ENCODE measurements at places on chromosomes 2 and 18.

DNA sequence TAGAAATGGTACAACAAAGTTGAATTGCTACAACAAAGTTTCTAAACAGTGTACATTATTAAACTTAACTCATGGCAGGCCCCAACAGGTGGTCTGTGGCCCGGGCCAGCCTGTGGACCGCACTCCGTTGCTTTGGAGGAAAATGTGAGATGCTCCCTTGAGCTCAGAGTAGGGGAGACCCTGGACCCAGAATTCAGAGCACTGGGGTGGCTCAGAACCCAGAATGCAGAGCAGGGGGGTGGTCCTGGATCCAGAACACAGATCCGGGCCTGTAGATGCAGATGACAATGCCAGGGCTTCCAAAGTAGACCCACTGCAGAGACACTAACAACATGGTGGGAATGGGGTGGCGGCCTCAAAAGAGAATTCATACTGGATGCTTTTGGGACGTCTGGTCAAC lies 311.0 kb downstream of the NDUFA10 start:
- DNase-seq = no peak

DNA sequence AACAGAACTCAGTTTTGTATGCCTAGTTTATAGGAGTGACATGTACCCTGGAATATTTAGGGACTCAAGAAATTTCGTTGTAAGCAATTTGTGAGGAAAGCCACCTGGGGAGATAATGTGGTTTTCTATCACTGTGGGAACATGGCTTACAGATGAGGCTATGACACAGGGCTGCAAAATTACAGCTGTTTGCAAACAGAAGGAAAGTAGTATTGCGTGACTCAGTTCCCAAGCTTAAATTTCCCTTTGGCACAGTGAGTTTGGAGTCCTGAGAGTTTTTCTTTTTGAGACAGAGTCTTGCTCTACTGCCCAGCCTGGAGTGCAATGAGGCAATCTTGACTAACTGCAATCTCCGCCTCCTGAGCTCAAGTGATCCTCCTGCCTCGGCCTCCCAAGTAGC lies 149.8 kb downstream of the MYO5B start:
- no peak for DNase-seq

DNA sequence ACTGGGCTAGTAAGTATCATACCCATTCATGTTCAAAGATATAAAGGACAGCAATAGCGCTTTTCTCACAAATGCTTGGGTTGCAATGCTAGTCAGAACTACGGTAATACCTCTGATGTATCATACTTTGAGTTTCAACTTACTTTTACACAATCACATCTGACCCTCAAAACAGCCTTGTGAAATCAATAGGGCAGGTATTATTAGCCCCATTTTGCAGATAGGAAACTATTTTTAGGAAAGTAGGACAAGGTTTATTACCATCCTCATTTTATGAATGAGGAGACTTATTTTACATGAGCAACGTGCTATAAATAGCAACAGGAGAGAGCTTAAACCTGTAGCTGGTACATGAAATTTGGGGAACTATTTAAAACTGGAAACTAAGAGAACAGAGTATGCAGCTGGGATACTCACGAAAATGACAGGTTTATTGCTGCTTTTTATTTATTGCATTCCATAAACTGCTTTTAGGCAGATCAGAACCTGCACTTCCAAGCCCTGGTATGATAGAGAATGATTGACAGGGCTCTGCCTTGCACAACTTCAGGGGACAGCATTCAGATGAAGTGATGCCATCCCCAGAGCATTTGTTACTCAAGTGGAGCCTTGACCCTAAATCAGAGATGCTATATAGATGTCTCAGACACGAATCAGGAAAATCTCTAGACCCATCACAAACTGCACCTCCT lies 42.4 kb upstream of the PPM1B start:
- DNase-seq = no peak

DNA sequence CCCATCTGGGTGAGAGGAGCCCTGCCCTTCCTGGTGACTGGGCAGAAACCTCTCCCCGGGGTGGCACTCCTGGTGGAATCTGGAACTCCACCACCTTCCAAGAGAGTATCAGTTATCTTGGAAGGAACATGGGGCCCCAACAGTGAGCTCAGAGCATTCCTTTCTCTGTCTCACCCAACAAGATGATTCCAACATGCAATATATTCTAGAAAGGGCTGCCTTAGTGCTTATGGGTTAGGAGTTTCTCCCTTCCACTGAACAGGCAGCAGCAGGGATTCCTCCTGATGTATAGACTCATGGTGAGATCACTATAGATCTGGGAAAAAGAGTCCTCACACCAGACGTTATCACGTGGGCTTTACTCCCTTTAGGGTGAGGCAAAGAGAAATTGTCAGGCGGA lies 147.1 kb downstream of the COL4A4 start:
- DNase-seq = no peak

GRCh38 chr2:10864251-10864650 lies 47.5 kb upstream of the KCNF1 start:
- DNase-seq = no peak

DNA sequence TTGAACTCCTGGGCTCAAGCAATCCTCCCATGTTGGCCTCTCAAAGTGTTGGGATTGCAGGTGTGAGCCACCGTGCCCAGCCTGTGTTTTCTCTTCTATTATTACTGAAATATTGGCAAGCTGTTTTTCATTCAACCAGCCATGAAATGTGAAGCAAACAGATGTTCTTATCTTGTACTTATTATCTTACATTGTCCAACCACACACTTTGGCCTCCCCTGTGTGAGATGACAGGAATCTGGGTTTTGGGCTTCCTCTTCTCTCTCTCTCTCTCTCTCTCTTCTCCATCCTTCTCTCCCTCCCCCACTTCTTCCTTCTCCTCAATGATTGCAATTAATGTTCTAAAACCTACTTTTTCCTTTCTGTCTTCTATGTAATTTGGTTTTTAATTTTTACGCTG lies 33.1 kb downstream of the RAMP1 start:
- DNase-seq = no peak

DNA sequence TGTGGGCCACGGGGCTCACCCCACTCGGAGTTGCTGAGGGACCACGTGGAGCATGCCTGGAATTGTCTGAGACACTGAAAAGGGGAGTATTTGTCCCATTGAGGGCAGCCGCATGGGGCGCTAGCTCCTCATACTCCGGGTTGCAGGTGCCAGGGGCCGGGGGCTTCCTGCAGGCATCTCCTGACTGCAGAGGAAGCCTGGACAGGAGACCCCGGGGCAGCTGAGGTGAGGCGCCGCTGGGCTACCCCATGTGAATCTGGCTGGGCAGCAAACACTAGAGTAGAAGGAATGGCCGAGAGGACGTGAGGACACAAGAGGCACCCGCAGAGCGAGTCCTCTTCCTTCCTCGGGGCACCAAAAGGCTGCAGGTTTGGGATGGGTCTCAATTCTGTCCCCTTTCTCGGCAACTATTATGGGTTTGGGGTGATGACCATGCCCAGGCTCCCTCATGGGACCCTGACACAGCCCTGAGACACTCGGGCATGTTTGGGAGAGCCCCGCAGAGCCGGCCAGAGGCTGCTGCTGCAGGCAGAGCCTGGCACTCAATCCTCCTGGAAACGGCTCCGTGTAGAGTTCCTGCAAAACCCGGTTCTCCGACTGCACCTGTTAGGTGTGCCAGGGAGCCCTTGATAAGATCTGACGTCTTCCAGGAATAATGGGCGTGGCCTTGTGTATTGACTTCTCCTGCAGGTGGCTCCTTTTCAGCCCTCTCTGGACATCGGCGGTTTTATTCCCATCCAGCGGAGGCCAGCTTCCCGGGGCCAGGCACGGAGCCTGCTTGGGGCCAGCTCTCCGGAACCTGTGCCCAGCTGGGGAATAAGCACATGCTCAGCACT lies 77.0 kb downstream of the CTIF start:
- no peak for DNase-seq

- DNase-seq = no peak
Measured at GRCh38 chr18:76544511-76545345, 49.7 kb upstream of the ZNF516 start.

GRCh38 chr18:5166606-5167280 lies 30.3 kb downstream of the AKAIN1 start:
- no peak for DNase-seq

GRCh38 chr18:58223717-58224424 lies 179.8 kb downstream of the NEDD4L start:
- no peak for DNase-seq

DNA sequence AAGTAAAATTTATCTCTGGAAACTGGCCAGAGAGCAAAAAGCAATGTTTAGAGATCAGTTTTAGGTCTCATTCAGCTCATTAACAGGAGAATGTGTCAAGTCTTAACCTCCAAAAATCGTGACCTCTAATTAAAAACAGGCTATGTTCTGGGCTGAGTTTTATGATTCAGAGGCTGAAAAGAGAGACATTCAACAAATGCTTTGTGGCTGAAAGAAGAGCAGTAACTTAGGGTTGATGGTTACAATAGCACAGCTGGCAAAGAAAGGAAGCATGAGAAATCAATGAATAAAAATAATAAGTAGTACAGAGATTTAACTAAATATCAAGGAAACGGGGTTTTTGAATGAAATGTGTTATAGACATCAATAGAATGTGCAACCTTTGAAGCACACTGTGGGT lies 13.1 kb downstream of the TGIF1 start:
- no peak for DNase-seq

DNA sequence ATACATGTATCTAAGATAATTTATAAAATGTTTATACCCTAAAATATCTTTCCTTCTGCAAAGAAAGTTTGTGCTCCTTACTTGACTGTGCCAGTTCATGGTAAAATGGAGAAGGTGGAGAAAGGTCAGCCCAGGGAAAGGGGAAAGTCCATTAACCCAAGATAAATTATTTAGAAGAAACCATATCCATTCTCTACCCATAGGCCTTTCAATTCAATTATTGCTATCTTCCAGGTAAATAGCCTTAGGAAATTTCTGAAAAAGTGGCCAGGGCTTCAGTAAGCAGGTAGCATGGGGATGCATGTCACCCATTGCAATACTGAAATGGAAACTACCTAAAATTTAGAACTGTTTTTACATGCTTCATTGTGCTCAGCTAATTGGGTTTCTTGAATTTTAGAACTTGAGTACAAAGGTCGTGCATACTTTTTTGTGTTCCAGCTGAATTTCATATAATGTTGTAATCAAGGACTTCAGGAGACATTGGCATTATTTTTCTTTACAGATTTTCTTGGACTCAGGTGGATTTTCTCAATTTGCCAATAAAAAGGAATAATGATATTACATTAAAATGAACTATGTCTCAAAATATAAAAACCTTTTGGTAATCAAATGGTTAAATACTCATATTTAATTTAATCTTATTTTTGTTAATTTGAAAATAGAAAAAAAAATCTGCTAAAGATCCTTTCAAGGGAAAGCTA lies 124.9 kb downstream of the CSRNP3 start:
- DNase-seq = no peak

DNA sequence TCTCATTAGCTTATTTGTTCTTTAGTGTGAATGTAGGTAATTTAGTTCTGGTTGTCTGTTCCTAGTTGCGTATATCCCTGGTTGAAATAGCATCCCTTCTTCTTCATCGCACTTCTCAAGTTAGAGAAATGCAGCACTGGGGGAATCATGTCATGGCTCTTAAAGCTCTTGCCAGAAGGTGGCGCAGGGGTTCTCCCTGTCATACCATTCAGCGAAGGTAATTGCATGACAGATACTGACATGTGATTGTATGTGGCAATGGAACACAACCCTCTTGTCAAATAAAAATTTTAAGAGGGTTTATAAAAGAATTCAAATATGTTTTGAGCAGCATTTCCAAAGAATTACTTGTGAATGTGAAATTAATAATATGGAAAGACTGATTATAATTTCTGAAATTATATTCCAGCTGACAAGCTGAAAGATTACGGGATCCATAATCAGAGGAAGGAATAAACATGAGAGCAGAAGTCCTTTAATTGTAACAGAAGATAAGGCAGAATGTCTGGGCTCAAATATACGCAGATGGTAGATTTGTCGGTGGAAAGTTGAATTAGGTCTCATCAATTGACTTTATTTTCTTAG lies 411.7 kb downstream of the DSEL start:
- DNase-seq = no peak

DNA sequence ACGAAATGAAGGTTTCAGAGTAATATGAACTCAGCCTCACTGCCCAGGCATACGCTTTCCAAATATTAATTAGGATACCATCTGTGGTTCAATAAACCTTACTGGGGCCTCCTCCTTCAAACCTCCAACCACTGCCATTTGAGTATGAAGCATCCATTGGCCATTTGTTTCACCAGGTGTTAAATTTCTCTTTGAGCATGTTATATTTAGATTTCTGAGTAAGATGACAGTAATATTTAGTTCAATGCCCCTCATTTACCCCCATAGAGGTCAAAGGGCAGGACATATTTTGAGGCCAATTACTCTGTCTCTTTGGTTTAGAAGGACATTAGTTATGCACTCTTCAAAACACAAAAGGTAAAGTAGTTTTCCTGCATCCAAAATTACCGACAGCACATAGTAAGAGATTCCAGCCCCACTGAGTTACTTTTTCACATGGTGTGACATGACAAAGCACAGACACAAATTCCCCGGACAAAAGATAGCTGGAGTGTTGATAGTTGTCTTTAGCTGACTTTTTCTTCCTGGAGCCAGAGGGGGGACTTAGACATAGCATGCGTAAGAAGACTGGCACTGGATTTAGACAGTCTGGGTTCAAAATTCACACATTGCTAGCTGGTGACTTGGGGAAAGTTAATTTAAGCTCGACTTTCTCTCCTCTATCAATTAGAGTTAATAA lies 33.1 kb upstream of the LNPK start:
- no peak for DNase-seq

- DNase-seq = no peak
Measured at GRCh38 chr2:112724591-112725525, 4.0 kb downstream of the NT5DC4 start.

All from stimulated activated CD8-positive, alpha-beta memory T cell treated with anti-CD3 and anti-CD28 coated beads, Interleukin-12 subunit alpha, Interleukin-12 subunit beta, amount 100 ng/mL, for 4 hours (primary cell).